ENCODE measurements at places on chromosomes 2 and 18. TPM values are rescaled to one million over a fixed set of nuclear protein-coding genes. Genes with fewer than 3 reads are reported as not detected.

Gene MC5R
- 0.36 TPM for total RNA-seq

Gene DSG1
- not detected for total RNA-seq

Gene TGFA
- total RNA-seq: not detected

Gene SEMA4F
- total RNA-seq: 7.7 TPM

Gene DLGAP1
- not detected for total RNA-seq

Gene RHBDD1
- total RNA-seq: 24.2 TPM

Gene SIX2
- 14.8 TPM for total RNA-seq

Gene SEPTIN10
- total RNA-seq: 101 TPM

Gene LOXHD1
- not detected for total RNA-seq

Gene PXDN
- 324 TPM for total RNA-seq

Gene TXNDC9
- total RNA-seq: 75.7 TPM

Gene FIGN
- total RNA-seq: 2.5 TPM

Gene CCBE1
- total RNA-seq: 53.0 TPM

Gene CD226
- 0.36 TPM for total RNA-seq
